ENCODE measurements at places on chromosomes 4 and X.

- DNase-seq = no peak
Measured at GRCh38 chr4:165787516-165788274, 85.3 kb upstream of the TLL1 start.

DNA sequence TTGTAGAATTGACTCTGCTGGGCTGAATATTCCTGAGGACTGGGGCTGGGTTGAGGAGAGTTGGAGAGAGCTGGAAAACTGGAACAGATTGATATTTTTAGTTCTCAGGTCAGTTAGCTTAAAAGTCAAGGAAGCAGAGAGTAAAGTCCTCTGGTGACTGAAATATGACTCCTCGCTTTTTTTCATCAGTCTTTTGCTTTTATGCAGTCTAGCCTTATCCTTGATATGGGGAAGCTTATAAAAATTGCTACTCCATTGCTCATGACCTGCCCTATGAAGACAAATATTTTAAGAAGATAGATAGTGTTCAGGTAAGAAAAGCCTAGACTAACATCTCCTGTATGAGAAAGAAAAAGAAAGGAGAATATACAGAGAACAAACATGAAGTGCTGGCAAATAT is 152.7 kb downstream of the C4orf33 start:
- DNase-seq = no peak

DNA sequence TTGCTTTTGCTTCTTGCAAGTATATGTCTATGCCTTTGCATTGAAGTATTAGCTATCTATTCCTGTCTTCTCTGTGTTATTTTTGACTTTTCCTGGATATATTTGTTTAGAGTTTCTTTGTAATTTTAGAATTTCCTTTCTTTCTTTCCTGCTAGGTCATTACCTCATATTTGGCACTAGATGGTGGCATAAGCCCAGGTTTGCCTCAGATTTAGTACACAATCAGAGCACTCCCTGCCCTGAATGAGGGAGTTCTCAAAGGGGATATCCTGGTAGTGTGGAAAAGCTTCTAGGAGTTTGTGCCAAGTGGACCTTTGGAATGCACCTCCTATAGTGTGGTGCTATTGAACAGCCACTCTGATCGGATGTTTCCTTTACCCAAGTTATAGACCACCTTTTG is 181.6 kb downstream of the UGT8 start:
- DNase-seq = no peak

GRCh38 chrX:37424000-37424429 is 74.9 kb downstream of the PRRG1 start:
- no peak for DNase-seq

- DNase-seq = no peak
Measured at GRCh38 chr4:186939766-186940165, 216.1 kb upstream of the FAT1 start.

DNA sequence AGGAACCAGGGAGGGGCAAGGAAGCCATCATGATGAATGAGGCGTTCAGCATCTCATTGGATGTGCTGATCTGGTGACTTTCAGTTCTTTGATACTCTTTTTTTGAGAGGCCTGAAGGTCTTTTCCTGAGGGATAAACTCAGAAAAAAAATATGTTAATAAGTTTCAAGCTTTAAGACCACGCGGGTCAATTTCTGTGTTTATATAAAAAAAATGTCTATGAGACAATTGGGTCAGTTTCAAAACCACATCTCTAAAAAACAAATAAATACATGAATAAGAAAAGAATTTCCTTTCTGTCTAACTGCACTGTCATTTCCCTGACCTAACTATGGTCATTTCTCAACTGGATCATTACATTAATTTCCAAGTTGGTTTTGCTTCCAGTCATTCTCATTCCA is 62.6 kb downstream of the TRIML1 start:
- DNase-seq = no peak

- DNase-seq = no peak
Measured at GRCh38 chr4:76729980-76730379, 168.0 kb downstream of the SOWAHB start.

Data from memory B cell (primary cell).